Activated T-cell treated with anti-CD3 and anti-CD28 coated beads, Interleukin-2, amount 50 U/mL, for 4 hours (primary cell): ENCODE measurements at places on chromosomes 13 and 19. TPM values are rescaled to one million over a fixed set of nuclear protein-coding genes. Genes with fewer than 3 reads are reported as not detected.

GRCh38 chr19:14354445-14354844, 26.8 kb upstream of the ADGRE5 start:
- DNase-seq: no peak

KLK2 gene
- not detected for total RNA-seq

CDC42EP5 gene
- not detected for total RNA-seq

DNA sequence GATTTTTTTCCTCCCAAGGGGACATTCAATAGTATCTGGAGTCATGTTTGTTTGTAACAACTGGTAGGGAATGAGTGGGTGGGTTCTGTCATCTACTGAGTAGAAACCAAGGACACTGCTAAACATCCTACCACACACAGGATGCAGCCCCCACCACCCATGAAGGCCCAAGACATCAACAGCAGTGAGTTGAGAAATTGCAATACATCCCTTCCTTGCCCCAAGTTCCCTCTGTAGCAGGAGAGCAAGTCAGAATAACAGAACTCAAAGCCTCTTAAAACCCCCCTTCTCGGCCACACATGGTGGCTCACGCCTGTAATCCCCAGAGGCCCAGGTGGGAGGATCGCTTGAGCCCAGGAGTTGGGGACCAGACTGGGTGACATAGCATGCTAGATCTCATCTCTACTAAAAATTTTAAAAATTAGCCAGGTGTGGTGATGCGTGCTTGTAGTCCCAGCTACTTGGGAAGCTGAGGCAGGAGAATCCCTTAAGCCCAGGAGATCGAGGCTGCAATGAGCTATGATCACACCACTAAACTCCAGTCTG, 2.4 kb upstream of the CYP2F1 start:
- no peak for DNase-seq

- no peak for DNase-seq
Measured at GRCh38 chr13:35769812-35770211, 293.3 kb upstream of the MAB21L1 start.

DNA sequence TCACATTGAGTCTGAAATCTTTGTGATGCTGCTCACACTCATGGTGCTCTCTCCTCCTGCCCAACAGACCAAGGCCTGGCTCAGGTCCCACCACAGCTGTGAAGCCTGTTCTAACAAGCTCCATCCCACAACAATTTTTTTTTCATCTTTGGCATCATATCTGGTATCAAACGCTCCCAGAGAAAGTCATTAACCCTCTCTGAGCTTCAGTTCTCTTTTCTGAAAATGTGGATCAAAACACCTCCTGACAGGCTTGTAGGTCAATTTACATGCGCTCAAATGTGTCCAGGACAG, 224.4 kb downstream of the LACC1 start:
- DNase-seq: no peak

DNA sequence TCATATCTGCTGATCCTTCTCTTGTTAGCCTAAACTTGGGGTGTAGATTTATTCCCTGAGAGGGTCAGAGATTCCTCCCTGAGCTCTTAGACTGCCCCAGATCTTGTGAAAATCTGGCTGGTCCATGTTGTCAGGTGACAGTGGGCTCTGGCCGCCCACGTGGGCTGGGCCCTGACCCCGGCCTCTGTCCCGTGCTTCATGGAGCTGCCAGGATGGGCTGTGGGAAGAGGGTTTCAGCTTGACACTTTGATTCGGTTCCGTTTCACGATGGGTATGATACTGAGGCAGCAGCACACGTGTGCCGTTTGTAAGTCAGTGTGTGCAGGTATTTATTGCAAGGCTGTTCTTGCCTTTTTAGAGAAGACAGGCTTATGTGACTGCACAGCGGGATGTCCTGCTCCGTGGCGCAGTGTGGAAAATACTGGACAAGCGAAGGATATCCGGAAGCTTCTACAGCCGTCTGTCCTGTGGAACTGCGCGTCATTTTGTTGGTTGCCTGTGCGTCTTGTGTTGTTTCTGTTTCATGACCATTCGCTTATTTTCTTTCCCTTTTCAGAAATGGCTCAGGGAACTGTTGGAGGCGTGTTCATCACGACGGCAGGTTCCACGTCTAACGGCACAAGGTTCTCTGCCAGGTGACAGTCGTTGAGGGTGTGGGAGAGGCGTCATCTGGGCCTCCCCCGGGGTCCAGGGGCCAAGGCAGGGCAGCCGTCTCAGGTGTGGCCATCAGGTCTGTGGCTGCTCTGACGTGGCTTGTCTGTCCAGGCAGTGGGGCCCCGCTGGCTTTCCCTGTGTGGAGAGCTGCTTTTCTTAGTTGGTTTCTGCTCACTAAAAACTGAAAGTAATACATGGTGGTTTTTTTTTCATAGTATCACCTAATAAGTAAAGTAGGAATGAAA, 20.5 kb downstream of the ATP4B start:
- no peak for DNase-seq

DNA sequence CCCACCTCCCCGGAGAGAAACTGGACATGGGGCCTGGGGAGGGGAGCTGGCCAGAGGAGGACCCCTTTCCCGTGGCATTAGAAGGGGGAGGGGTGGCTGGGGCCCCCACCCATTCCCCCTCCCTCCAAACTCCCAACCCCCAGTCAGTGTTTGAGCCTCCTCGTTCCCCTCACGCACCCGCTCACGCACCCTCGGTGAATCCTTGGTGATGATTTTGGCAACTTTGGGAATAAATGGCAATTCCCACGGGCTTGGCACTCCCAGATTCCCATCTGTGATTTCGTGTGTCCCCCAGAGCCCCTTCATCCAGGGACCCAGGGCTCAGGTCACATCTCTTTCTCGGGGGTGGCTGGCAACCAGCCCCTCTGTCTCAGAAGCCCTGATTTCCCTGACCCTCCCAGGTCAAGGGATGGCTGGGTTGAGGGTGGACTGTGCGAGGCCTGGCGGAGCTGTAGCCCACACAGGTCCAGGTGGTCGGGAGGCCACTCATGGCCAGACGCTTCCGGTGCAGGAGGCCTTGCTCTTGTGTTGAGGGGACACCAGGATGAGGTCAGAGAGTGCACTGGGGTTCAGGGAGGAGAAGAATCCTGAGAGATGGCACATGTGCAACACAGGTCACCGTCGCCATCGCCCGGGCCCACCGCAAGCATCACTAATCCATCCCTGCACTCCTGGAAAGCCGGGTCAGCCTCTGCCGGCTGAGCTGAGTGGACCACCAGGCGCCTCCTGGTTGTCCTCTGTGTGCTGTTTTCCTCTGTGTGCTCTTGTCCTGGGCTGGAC, 20.7 kb downstream of the EPN1 start:
- no peak for DNase-seq

GRCh38 chr19:50377051-50377461, 799 bp downstream of the NR1H2 start:
- peak; percentile 56 for DNase-seq

HIF3A gene
- total RNA-seq: 0.54 TPM

DNA sequence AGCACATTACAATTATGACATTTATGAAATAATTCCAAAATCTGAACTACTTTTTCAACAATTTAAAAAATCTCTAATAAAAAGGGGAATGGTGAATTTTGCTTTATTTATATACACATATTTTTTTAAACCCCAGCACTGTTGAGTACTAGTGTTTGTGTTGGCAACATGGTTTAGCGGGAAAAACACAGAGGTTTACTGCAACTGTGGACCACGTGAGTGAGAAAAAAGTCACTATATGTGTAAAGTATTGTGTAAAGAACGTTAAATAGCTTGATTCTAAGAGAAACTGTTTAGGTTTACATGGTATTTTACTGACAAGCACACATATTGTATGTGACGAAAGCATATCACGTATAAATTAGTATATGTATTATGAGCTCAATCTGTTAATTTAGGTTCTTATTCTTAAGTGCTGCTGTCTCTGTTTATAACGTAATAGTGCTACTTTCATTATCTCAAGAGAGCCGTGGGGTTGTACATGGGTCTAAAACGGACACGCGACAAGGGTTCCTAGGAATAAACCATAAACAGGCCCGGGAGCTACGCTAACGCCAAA, 617 bp downstream of the SKA3 start:
- no peak for DNase-seq

GRCh38 chr19:7737215-7737614, 5.3 kb upstream of the CLEC4G start:
- no peak for DNase-seq

PTGER1 gene
- total RNA-seq: not detected
